ENCODE measurements at places on chromosomes 16 and 17. TPM values are rescaled to one million over a fixed set of nuclear protein-coding genes. Genes with fewer than 3 reads are reported as not detected.

- no peak for DNase-seq
Observed at GRCh38 chr16:53556521-53556920, 53.5 kb upstream of the AKTIP start.

- no peak for DNase-seq
Observed at GRCh38 chr17:13003454-13003851, 14.4 kb downstream of the ELAC2 start.

- DNase-seq: no peak
Observed at GRCh38 chr16:85913688-85914422, 14.9 kb downstream of the IRF8 start.

The CTRB2 gene
- not detected for total RNA-seq

DNA sequence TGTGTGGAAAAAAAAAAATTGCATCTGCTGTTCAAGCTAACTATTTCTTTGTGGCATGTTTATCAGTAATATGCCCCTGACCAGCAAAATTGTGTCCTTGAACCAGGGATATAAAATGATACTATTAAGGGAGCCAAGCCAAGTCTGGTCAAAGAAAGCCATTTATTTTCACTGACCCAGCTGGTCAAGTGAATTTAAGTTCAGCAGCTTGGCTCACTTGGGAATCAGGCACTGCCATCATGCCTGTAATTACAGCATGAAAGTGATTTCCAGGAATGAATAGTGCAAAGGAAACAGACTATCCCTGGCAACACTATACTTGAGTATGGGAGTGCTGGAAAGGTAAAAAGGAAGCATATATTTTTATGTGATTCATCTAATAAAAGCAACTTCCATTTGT lies 934.6 kb upstream of the CDH8 start:
- no peak for DNase-seq

- peak; percentile 63 for DNase-seq
Observed at GRCh38 chr16:90019543-90020259, 445 bp upstream of the DBNDD1 start.

- peak; percentile 44 for DNase-seq
Observed at GRCh38 chr17:42428141-42428944, 5.3 kb upstream of the CAVIN1 start.

GRCh38 chr16:78667675-78668074 lies 568.2 kb downstream of the WWOX start:
- no peak for DNase-seq

GRCh38 chr16:79923431-79923830 lies 322.9 kb upstream of the MAF start:
- DNase-seq: no peak

DNA sequence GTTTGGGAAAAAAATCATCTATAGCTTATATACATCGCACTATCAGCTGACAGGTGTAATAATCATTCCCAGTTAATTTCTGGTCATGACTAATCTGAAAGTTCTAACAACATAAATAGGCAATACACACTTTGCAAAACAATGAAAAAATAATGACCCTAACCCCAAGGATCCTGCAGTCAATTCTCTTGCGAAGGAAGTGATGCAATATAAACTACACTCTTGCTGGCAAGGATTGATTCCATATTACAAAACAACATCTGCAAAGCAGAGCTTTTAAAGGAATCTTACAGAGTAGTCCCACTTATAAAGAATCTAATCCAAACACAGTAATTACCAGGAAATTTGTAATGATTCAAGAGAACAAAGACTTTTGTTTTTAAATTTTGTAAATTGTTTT lies 73.4 kb downstream of the MYO1D start:
- no peak for DNase-seq

The TOX3 gene
- total RNA-seq: not detected

The ZFPM1 gene
- 3.5 TPM for total RNA-seq

The KRT25 gene
- total RNA-seq: not detected
